RPMI8226 (cell line): ENCODE measurements at places on chromosomes 5 and 9.

DNA sequence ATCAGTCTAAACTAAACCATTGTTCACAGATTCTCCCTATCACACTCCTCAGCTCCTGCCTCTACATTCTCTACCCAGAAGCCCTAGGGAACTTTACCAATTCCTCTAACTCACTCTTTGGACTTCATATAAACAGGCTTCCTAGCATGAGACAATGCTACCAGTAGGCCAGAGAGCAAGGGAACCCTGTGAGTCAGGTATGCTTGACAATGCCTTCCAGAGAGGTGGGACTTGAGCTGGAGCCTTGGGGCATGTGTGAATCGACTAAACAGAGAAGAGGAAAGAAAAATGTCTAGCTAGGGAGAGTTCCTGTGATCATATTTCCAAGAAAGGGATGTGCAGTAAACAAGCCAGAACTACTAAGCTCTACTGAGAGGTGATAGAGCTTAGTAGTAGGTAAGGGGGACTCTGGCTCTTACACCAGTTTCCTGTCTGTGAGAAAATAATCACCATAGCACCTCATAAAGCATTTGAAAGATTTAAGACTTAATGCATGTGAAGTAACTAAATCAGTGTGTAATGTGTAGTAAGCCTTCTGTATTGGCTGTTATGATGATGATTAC is 6.4 kb upstream of the RFK start:
- DNase-seq: no peak

DNA sequence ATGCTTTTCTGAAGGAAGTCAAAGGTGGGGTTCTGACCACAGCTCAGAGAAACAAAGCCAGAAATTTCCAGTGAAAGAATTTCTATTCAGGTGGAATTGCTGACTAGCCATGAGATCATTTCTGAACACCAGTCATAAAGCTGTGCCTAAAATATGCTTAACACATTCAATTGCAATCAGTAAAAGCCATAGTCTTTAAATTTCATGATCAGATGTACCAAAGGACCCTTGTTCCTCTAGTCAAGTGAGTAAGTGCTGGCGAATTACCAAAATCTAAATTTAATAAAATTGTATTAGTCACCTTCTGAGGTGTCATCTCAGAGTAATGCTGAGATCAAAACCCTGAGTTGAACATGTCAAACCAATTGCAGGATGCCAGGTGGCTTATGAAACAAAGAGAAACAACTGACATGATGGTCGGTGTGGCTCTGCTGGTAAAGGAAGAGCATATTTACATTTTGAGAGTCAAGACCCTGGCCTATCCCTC is 334.2 kb upstream of the CCNH start:
- no peak for DNase-seq

- DNase-seq: no peak
Measured at GRCh38 chr5:55402199-55402598, 94.4 kb downstream of the MTREX start.

DNA sequence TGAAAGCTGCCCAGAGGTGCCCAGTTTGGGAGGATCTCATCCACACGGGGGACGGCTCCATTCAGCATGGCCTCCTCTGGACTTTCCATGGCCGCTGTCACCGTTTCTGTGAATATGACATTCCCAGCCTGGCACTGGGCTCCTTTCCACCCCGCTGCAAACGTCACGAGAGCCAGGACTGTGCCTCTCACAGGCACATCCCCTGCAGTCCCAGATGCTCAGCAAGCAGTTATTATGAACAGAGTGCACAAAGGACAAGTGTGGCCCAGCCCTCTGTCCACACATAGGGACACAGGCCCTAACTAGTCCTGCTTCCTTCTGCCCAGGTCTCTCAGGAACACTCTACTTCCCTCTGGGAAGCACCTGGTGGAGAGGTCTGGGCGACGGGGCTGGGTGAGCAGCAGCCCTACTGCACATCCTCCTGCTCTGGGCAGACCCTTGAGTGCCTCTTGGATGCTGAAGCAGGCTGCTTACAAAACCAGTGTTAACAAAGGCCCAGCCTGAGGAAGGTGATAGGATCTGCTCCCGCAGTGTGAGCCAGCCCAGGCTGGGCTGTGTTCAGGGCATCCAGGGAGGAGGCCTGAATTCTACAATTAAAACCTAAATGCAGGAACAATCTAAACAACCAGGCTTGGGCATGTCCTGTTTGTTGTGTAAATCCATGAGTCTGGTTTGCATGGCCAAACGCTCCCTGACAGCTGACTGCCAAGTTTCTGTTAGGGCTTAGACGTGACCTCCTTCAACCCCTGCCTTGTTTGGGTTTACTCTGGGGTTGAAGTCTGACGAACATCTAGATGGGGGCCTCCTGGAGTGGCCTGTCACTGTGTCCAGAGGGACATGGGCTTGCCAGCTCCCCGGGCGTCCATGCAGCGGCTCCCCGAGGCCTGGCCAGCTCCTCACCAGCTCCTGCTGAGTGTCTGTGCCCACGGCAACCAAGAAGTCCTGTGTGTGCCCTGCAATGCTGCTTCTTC is 269.8 kb downstream of the GADD45G start:
- DNase-seq: no peak

GRCh38 chr9:129166623-129167557 is 11.2 kb downstream of the IER5L start:
- DNase-seq: peak; percentile 41

DNA sequence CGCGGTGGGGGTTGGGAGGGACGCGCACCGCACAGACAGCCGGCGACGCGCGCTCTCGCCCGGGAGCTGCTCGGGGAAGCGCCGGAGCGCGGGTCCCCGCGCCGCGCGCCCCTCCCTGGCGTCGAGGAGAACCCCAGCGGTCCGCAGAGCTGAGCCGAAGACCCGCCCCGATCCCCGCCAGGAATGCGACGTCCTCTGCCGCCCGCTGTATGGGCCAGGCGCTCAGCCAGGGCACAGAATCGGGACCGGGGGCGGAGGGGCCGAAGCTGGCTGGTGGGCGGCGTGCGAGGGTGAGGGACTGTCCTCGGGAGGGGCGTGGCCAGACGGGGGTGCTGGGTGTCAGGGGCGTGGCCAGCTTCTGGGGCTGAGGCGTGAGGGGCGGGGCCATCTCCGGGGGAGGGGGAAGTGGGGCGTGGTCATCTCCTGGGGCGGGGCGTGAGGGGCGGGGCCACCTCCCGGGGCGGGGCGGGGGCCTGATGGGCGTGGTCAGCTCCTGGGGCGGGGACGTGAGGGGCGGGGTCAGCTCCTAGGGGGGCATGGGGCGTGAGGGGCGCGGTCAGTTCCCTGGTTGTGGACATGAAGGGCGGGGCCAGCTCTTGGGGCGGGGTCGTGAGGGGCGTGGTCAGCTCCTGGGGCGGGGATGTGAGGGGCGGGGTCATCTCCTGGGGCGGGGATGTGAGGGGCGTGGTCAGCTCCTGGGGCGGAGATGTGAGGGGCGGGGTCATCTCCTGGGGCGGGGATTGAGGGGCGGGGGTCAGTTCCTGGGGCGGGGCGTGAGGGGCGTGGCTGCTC is 965 bp downstream of the PTGDS start:
- DNase-seq: peak; percentile 71

GRCh38 chr5:139133282-139133681 is 64.9 kb downstream of the SIL1 start:
- no peak for DNase-seq

GRCh38 chr5:110899566-110900412 is 161.0 kb downstream of the SLC25A46 start:
- no peak for DNase-seq

GRCh38 chr5:154824070-154824469 is 26.3 kb downstream of the FAXDC2 start:
- no peak for DNase-seq

- no peak for DNase-seq
Measured at GRCh38 chr5:10456583-10457420, 15.1 kb downstream of the ROPN1L start.
